Left lobe of liver (tissue), 2 donors: ENCODE measurements at places on chromosomes 1 and 21.

- DNase-seq = no peak
These were observed 7.0 kb upstream of the MAST2 start for GRCh38 chr1:45796381-45796780.

GRCh38 chr1:59359325-59359724 lies 62.4 kb downstream of the FGGY start:
- DNase-seq = no peak

- no peak for DNase-seq
These were observed 49.9 kb downstream of the STUM start for GRCh38 chr1:226598455-226598849.

GRCh38 chr1:196393282-196393681 lies 215.0 kb downstream of the KCNT2 start:
- DNase-seq = no peak

- DNase-seq = no peak
These were observed 34.7 kb downstream of the SH3BP5L start for GRCh38 chr1:248791010-248791409.

GRCh38 chr1:166796620-166797236 lies 42.5 kb upstream of the POGK start:
- DNase-seq = no peak

- peak; percentile 30 for DNase-seq
These were observed 264.3 kb downstream of the PTPRU start for GRCh38 chr1:29500651-29501050.

- peak; percentile 30 for DNase-seq
These were observed 53.0 kb upstream of the ABCG1 start for GRCh38 chr21:42165901-42166300.

DNA sequence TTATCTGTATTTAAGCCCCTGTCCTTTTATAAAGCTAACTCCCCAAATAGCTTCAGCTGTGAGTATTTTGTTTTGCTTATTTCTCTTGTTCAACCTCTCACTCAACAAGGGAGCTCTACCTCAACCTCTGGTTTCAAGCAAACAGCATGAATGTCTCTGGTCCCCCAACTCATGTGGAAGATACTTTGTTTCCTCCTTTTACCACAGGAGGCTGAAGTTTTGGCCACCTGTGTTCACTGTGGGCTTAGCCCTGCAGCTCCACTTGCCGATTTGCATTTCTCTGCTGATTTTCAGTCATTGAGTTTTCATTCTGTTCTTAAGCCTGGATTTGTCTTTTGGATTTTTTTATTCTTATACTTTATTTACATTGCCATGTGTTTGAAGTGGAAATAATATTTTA lies 613.1 kb downstream of the USP25 start:
- DNase-seq = no peak

GRCh38 chr21:32007456-32007855 lies 134.6 kb downstream of the HUNK start:
- no peak for DNase-seq

- peak; percentile 44 for DNase-seq
These were observed 8.5 kb upstream of the TTC22 start for GRCh38 chr1:54809496-54810074.

GRCh38 chr1:85612704-85613361 lies 32.3 kb downstream of the CCN1 start:
- peak; percentile 49 for DNase-seq

DNA sequence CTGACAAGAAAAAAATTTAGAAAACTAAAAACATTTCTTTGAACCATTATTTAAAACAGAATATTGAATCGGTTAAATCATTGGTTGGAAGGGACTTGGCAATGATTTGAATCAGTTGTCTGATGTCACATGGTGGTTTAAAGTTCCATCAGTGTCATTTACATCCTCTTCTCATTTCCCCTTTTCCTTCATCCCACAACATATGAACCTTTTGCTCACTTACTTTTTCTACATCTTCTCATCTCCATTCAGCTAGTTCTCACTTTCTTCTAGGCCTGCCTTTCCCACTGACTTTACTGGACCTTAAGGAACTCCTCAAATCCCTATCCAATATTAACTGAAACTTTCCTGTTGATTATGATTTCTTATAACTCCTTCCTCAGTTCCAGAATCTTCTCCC lies 58.5 kb downstream of the PHACTR4 start:
- no peak for DNase-seq

- DNase-seq = peak; percentile 38
These were observed 45.4 kb downstream of the S100B start for GRCh38 chr21:46559291-46559983.

GRCh38 chr1:75014250-75014649 lies 119.9 kb upstream of the LHX8 start:
- DNase-seq = no peak

GRCh38 chr1:47436979-47437446 lies 831 bp upstream of the FOXD2 start:
- no peak for DNase-seq

- no peak for DNase-seq
These were observed 48.7 kb upstream of the PSEN2 start for GRCh38 chr1:226821719-226822085.

DNA sequence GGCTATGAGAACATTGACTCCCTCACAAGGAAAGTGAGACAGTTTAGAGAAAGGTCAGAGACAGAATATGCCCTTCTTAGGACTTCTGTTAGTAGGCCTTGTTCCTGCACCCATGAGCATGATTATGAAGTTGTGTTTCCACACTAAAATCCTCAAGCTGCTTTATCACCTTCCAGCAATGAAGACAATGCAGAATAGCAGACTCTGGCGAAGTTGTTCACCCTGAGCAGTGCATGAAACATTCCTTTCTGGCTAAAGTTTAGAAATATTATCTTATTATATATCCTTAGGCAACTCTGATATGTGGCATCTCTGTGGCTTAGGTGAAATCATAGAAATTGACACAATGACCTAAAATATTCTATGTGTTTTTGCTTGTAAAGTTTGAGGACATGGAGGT lies 13.9 kb upstream of the OR2G2 start:
- no peak for DNase-seq

DNA sequence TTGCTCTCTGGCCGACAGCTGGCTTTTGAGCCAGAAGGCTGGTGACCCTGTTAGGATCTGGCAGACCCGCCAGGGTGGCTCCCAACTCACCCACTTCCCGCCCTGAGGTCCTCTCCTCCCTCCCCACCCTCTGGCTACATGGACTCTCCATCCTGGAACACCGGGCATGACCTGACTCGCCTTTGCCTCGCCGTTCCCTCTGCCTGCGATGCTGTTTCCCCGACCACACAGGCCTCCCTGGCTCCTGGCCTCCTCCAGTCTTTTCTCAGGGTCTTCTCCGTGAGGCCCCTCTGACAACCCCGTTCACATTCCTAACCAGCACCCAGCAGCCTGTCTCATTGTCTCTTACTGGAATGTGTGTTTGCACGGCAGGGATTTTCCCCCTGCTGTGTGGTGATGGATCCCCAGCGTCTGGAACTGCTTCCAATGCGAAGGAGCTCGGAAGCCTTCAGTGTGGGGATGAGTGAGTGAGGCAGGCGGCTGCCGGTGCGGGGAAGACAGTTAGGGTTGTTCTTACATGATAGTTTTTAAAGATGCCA lies 46.0 kb upstream of the POFUT2 start:
- DNase-seq = no peak

- DNase-seq = no peak
These were observed 648.1 kb downstream of the PLPP3 start for GRCh38 chr1:55931081-55931940.

DNA sequence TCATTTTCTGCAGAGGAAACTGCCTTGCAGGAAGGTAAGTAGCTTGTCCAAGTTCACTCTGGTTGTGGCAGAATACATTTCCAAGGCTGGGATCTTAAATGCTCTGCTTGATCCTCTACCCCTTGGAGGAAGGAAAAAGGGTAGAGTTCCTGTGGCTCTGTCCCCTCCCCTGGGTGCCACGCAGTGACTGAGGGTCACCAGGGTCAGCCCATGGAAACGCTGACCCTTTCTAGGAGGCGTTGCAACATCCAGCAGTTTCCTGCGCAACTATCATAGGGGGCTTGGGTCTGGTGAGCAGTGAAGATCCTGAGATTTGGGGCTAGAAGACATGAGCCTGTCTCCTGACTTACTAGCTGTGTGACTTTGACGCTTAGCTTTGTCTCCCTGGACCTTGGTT lies 29.4 kb upstream of the EPS8L3 start:
- no peak for DNase-seq

- DNase-seq = no peak
These were observed 40.3 kb downstream of the SPAG17 start for GRCh38 chr1:118144684-118145083.

DNA sequence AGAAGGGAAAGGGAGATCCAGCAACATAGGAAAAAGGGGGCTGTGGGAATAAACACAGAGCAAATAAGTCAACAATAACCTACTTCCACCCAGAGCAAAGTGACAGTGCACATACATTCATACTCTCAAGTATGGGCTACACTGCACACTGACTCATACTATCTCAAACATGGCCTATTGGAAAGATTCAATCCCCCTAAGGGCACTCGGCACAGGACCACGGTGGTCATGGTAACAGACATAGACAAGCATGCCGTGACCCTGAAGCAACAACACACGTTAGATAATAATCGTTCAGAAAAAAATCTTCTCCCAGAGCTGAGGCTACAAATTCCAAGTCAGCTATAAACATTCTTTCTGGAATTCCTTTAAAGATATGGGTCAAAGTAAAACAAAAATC lies 16.8 kb upstream of the JAK1 start:
- DNase-seq = no peak

- no peak for DNase-seq
These were observed 39.9 kb downstream of the IL6R start for GRCh38 chr1:154445040-154445472.

DNA sequence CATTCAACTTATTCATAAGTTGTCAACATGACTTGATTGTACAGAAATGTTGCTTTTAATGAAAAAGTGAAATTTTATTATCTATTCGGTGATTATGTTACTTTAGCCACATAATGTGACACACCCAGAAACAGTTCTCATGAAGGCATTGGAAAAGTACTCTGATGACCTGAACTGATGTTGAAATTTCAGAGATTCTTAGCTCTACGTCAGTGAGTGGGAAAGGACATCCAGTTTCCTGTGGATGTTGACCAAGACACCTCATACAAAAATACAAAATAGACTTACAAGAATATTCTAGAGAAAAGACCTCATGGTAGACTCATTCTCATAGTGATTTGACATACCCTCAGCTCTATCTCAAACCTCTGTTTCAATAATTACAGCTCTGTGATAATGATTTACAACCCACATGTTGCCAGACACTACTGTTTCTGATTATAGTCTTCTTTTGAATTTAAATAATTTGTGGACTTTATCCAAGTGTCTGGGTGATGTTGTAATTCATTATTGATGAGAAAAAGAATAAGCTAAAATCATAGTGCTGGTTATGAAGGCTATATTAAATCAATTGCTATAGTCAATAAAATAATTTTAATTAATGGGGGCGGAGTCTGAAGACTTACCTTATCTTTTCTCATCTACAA lies 37.3 kb downstream of the KCNK2 start:
- no peak for DNase-seq

- no peak for DNase-seq
These were observed 72.5 kb downstream of the ARHGEF10L start for GRCh38 chr1:17611991-17612390.
